ENCODE measurements at places on chromosomes 1 and 21. TPM values are rescaled to one million over a fixed set of nuclear protein-coding genes. Genes with fewer than 3 reads are reported as not detected.

FMO2 gene
- not detected for total RNA-seq

PRKAA2 gene
- not detected for total RNA-seq

PRAMEF2 gene
- not detected for total RNA-seq

OR2G3 gene
- not detected for total RNA-seq

ANGPTL3 gene
- not detected for total RNA-seq

BMP8A gene
- not detected for total RNA-seq

CASZ1 gene
- total RNA-seq = 1.3 TPM

TMEM125 gene
- not detected for total RNA-seq

SLAMF1 gene
- total RNA-seq = 0.30 TPM

FNDC7 gene
- not detected for total RNA-seq

CCDC28B gene
- total RNA-seq = 35.9 TPM

RAB42 gene
- 0.37 TPM for total RNA-seq

KIF17 gene
- total RNA-seq = not detected

SLC44A3 gene
- total RNA-seq = not detected

SLC35D1 gene
- total RNA-seq = 40.6 TPM

Measured in Karpas-422 (cell line).